Natural killer cell (primary cell): ENCODE measurements at places on chromosomes 16 and 17. TPM values are rescaled to one million over a fixed set of nuclear protein-coding genes. Genes with fewer than 3 reads are reported as not detected.

IFT20 gene
- 50.0 TPM for total RNA-seq

LLGL2 gene
- 302 TPM for total RNA-seq

OTOP2 gene
- total RNA-seq, result not detected

AP2B1 gene
- 148 TPM for total RNA-seq
